ENCODE measurements at places on chromosomes 4 and X. TPM values are rescaled to one million over a fixed set of nuclear protein-coding genes. Genes with fewer than 3 reads are reported as not detected.

- H3K4me1 ChIP-seq: no peaks in the 10 kb centered on the region
- no peaks in the 10 kb centered on the region for H3K36me3 ChIP-seq
- no peak overlapping the region for H3K27ac ChIP-seq
- H3K4me3 ChIP-seq: no peak overlapping the region
These were observed 34.0 kb downstream of the SLC9A6 start for GRCh38 chrX:136019226-136019625.

The HMX1 gene
- total RNA-seq: not detected

DNA sequence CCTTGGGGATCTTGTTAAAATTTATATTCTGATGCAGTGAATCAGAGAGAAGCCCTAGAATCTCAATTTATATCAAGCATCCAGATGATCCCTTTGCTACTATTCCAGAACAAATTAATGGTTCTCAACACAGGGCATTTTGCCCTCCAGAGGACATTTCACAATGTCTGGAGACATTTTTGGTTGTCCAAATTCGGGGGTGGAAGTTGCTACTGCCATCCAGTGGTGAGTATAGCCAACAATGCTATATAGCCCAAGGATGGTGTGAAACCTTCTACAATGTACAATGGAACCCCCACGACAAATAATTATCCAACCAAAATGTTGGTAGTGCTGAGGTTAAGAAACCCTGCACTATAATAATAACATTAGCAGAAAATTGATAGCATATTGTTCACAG is 2440.0 kb downstream of the PCDH7 start:
- no peak for DNase-seq
- no peak overlapping the region for H3K27ac ChIP-seq
- H3K36me3 ChIP-seq: no peaks in the 10 kb centered on the region
- no peak overlapping the region for H3K4me3 ChIP-seq

- H3K4me3 ChIP-seq: no peak overlapping the region
- no peaks in the 10 kb centered on the region for H3K36me3 ChIP-seq
- DNase-seq: no peak
- no peaks in the 10 kb centered on the region for H3K4me1 ChIP-seq
- no peak overlapping the region for H3K27ac ChIP-seq
- no peaks in the 10 kb centered on the region for H3K27me3 ChIP-seq
These were observed 82.6 kb downstream of the CHM start for GRCh38 chrX:85964744-85965143.

The GLOD5 gene
- not detected for total RNA-seq

GRCh38 chr4:110224812-110225211 is 26.4 kb upstream of the ELOVL6 start:
- peak; percentile 66 for DNase-seq
- H3K36me3 ChIP-seq: no peaks in the 10 kb centered on the region
- no peak overlapping the region for H3K4me3 ChIP-seq
- H3K4me1 ChIP-seq: no peaks in the 10 kb centered on the region
- H3K27ac ChIP-seq: no peak overlapping the region
- no peaks in the 10 kb centered on the region for H3K27me3 ChIP-seq

- H3K4me1 ChIP-seq: no peaks in the 10 kb centered on the region
- no peak overlapping the region for H3K4me3 ChIP-seq
- H3K27me3 ChIP-seq: no peaks in the 10 kb centered on the region
These were observed 200.5 kb downstream of the PABPC4L start for GRCh38 chr4:134001057-134001456.

DNA sequence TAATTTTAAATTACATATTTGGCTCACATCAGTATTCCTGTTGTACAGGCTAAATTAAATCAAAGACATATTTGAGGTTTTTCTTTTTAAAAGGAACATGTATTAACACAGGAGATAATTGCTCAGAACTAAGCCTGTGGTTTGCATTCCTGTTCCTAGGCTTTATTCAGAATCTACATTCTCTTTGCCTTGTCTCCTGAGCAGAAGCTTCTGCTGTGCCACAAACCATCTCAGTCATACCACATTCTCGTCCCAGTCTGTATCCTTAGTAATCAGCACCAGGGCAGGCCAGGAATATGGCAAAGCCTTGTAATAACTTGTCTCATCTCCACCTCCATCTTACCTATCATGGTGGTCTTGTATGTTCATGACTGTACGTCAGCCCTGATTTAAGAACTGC is 162.8 kb downstream of the ARHGAP24 start:
- H3K27ac ChIP-seq: no peak overlapping the region
- no peak overlapping the region for H3K4me3 ChIP-seq
- H3K36me3 ChIP-seq: no peaks in the 10 kb centered on the region

The TRPC3 gene
- total RNA-seq: 1.0 TPM

The SEL1L3 gene
- total RNA-seq: 56.3 TPM

- no peaks in the 10 kb centered on the region for H3K27me3 ChIP-seq
- no peak overlapping the region for H3K27ac ChIP-seq
- H3K36me3 ChIP-seq: no peaks in the 10 kb centered on the region
- H3K4me3 ChIP-seq: no peak overlapping the region
These were observed 93.7 kb upstream of the TRPC3 start for GRCh38 chr4:122045533-122045932.

The USP17L17 gene
- total RNA-seq: not detected

DNA sequence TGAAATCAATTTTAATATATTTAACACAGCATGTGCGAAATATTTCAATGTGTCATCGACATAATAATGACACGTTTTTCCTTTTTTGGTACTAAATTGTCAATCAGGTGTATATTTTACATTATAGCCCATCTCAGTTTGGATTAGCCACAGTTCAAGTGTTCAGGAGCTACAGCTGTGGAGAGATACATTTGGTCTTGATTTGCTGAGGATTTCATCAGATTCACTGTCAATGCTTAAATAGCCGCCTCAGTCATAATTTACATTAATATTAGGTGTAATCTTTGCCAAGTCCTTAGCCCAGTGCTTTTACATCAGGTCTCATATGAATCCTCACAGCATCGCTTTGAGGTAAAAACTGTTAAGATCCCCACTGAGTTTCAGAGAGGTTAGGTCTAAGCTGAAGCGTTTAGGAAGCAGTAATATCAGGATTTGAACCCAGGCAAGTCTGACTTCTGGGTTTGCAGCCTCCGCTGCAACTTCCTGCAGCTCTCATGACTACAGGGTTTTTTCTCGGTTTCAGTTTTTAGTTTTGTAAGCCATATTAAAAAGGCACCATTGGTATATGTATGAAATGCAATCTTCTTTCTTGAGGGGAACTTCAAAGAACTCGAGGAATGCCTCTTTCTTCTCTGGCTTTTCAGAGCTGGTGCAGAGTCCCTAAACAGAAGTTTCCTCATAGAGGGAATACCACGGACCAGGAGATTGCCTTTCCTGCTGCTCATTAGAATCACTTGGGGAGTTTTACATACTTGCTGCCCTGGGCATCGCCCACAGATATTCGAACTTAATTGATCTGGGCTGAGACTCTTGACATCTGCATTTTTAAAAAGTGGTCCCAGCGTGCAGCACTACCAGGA is 6.4 kb downstream of the MTM1 start:
- H3K4me1 ChIP-seq: no peaks in the 10 kb centered on the region
- no peak overlapping the region for H3K4me3 ChIP-seq
- H3K27me3 ChIP-seq: no peaks in the 10 kb centered on the region
- H3K27ac ChIP-seq: no peak overlapping the region
- DNase-seq: no peak

DNA sequence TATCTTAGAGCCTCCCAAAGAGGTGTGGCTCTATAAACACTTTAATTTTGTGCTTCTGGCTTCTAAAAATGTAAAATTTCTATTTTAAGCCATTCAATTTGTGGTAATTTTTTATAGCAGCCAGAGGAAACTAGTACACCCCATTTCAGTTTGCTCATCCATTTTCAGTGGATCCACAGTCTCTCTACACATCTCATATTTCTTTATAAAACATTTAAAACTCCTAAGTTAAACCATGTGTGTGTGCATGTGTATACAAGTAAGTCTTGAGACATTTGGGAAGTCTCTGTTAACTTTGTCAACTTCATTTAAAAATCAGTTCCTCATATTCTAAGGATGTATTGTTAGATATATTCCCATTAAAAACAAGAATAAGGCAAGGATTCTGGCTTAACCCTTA is 273.2 kb downstream of the IL15 start:
- no peaks in the 10 kb centered on the region for H3K36me3 ChIP-seq
- no peak overlapping the region for H3K27ac ChIP-seq
- no peaks in the 10 kb centered on the region for H3K4me1 ChIP-seq

The LPAR4 gene
- total RNA-seq: 0.50 TPM

GRCh38 chr4:56739066-56739777 is 58.1 kb upstream of the HOPX start:
- H3K4me1 ChIP-seq: no peaks in the 10 kb centered on the region
- H3K27ac ChIP-seq: no peak overlapping the region
- no peaks in the 10 kb centered on the region for H3K27me3 ChIP-seq
- peak; percentile 36 for DNase-seq

- peak; percentile 28 for DNase-seq
- H3K27me3 ChIP-seq: no peaks in the 10 kb centered on the region
- H3K27ac ChIP-seq: no peak overlapping the region
- H3K36me3 ChIP-seq: no peaks in the 10 kb centered on the region
These were observed 32.3 kb downstream of the HDAC8 start for GRCh38 chrX:72540318-72540717.

GRCh38 chr4:137905930-137906329 is 336.2 kb downstream of the SLC7A11 start:
- H3K4me1 ChIP-seq: no peaks in the 10 kb centered on the region
- H3K36me3 ChIP-seq: no peaks in the 10 kb centered on the region
- H3K27ac ChIP-seq: no peak overlapping the region
- no peak overlapping the region for H3K4me3 ChIP-seq

The BGN gene
- total RNA-seq: 10.1 TPM

The TMPRSS11F gene
- not detected for total RNA-seq

The MAGEB10 gene
- total RNA-seq: not detected

- no peak for DNase-seq
- no peaks in the 10 kb centered on the region for H3K4me1 ChIP-seq
- no peak overlapping the region for H3K4me3 ChIP-seq
- H3K27ac ChIP-seq: no peak overlapping the region
- no peaks in the 10 kb centered on the region for H3K36me3 ChIP-seq
These were observed 196.2 kb downstream of the ARHGAP24 start for GRCh38 chr4:85671120-85671519.
